Fibroblast of the aortic adventitia (primary cell): ENCODE measurements at places on chromosomes 16 and 17. TPM values are rescaled to one million over a fixed set of nuclear protein-coding genes. Genes with fewer than 3 reads are reported as not detected.

ITGAD gene
- not detected in 2 replicates for total RNA-seq

PRR14 gene
- 8.8 and 14.5 TPM in 2 replicates for total RNA-seq

KRT28 gene
- total RNA-seq, result not detected in 2 replicates

OTOA gene
- 0.09 TPM in 1 of 2 replicates, not detected in the other for total RNA-seq

RAP1GAP2 gene
- 1.5 and 5.0 TPM in 2 replicates for total RNA-seq

UBE2O gene
- 13.2 and 16.3 TPM in 2 replicates for total RNA-seq

TSNAXIP1 gene
- total RNA-seq, result 0.99 and 1.8 TPM in 2 replicates

MEFV gene
- total RNA-seq, result under 0.01 TPM in 1 of 2 replicates, not detected in the other

KRT24 gene
- total RNA-seq, result not detected in 2 replicates

TLE7 gene
- total RNA-seq, result not detected in 2 replicates

ZNRF1 gene
- total RNA-seq, result 9.5 and 14.5 TPM in 2 replicates

CLEC10A gene
- not detected in 2 replicates for total RNA-seq

MYH2 gene
- 0.25 TPM in 1 of 2 replicates, not detected in the other for total RNA-seq

ACSM5 gene
- total RNA-seq, result not detected in 2 replicates

CD300LD gene
- not detected in 2 replicates for total RNA-seq

CES5A gene
- not detected in 2 replicates for total RNA-seq

CCR7 gene
- total RNA-seq, result not detected in 2 replicates

KRT33A gene
- not detected in 2 replicates for total RNA-seq

NPIPB4 gene
- 24.8 and 54.0 TPM in 2 replicates for total RNA-seq

PDILT gene
- not detected in 2 replicates for total RNA-seq

KRTAP9-8 gene
- total RNA-seq, result not detected in 2 replicates

GUCY2D gene
- not detected in 2 replicates for total RNA-seq

SLC2A4 gene
- 0.18 TPM in 1 of 2 replicates, not detected in the other for total RNA-seq

SOST gene
- total RNA-seq, result 0.09 TPM in 1 of 2 replicates, not detected in the other
